ENCODE measurements at places on chromosomes 13 and 19.

DNA sequence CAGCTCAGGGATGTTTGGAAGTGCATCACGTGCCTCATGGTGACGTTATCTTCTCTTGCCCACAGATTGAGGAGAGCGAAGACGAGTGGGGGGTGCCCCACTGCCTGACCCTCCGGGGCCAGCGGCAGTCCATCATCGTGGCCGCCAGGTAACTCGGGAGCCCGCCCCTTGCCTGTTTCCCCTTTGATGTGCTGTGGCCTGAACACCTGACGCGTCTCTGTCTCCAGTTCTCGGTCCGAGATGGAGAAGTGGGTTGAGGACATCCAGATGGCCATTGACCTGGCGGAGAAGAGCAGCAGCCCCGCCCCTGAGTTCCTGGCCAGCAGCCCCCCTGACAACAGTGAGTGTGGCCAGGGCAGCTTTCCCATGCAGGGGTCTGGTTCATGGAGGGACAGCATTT, 137.0 kb downstream of the STK24 start:
- no peak for DNase-seq

DNA sequence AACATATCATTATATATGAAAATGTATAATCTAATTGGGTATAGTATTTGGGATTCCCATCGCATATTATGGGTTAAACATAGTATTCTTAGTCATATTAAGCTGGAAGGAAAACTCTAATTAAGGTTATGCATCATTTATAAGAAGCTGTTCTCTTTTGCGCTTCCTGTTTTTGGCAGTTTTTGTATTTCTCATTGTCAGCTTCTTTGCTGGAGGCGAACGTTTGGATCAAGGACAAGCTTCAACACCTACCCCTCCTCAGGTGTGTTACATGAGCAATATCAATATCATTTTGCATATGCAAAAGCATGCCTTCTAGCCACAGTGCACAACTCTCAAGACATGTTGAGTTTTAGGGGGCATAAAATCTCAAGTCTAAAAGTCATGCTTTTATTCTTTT, 439.8 kb downstream of the TDRD3 start:
- DNase-seq = no peak

- DNase-seq = no peak
Measured at GRCh38 chr13:99566125-99567083, 65.1 kb downstream of the TM9SF2 start.

DNA sequence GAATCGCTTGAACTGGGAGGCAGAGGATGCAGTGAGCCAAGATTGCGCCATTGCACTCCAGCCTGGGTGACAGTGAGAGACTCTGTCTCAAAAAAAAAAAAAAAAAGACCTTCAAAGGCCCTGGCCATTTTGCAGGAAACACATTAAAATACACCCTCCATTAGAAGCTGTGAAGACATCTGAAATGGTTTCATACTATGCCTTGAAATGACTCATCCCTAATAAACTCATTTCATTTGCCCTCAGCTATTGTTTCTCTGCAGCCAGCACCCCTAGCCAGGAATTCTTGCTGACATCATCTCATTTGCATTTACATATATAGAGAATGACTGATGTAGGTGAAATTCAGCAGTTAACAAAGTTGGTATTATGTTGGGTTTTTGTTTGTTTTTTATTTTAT, 8.7 kb downstream of the EML2 start:
- no peak for DNase-seq

All from Kasumi-1 (cell line).